CD4-positive, alpha-beta T cell treated with Interleukin-6 at 100 ng/mL for 8 hours (primary cell): ENCODE measurements at places on chromosomes 3 and 15.

DNA sequence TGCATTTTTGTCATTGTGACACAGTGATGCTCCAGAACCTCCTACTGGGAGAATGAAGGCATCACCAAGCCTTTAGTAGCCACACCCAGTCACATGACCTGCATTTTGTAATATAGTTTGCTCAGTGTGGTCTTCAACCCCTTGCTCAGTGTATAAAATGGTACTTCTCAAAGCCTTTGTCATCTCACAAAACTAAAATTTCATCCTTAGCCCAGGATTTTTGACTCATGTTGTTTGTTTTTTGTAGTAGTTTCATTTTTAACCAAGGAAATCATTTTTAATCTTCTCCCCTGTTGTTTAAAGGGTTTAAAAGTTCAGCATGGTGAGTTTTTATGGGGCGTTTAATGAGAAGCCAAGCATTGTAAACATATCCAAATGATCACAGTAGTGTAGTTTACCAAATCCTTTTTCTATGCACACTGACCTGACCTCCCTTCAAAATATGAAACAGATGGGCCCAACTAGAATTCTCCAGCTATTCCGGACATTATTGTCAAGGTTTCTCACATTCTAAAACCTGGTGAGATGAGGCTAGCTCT, 123.5 kb upstream of the IL12A start:
- no peak for DNase-seq

GRCh38 chr3:151307583-151308488, 8.8 kb downstream of the GPR87 start:
- DNase-seq = no peak

GRCh38 chr3:18398448-18398847, 26.7 kb downstream of the SATB1 start:
- no peak for DNase-seq

GRCh38 chr3:95752199-95752598, 1062.2 kb upstream of the EPHA6 start:
- DNase-seq = no peak

GRCh38 chr15:45586601-45587094, 531 bp upstream of the BLOC1S6 start:
- DNase-seq = no peak

DNA sequence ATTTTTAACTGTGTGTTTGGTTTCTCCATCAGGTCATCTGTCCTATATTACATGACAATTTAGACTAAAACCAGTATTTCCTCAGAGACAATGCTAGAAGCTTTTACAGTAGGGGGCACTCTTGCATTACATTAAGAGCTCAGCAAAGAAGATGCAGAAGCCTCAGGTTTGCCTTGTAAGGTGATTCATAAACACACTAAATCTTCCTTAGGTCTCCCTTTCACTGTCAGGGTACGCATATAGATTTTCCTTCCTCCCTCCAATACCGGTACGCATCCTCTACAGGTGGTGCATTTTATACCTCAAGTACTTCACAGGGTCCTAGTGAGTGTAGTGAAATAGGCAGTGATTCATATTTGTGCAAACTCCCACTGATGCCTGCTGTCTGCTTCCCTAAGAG, 46.5 kb downstream of the CD86 start:
- peak; percentile 53 for DNase-seq

- DNase-seq = no peak
Observed at GRCh38 chr3:10411598-10412332, 90.9 kb upstream of the SEC13 start.

GRCh38 chr3:110589341-110589740, 482.3 kb upstream of the NECTIN3 start:
- no peak for DNase-seq

DNA sequence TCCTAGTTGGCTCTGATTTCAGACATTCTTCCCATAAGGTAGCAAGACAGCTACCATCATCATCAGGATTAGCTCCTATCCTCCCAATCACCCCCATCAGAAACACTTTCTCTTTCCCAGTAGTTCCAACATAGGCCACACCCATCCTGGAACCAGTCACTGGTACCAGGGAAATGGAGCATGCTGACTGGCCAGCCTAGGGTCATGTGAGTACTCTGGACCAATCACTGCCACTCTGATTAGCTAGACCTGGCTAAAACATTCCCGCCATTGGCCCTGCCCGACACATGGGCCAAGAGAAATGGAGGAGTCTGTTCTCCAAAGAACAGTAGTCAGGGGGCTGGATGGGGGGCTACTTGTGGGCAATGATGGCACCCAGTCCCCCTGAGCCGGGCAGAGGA, 12.4 kb downstream of the EFCC1 start:
- no peak for DNase-seq

GRCh38 chr3:65712140-65712539, 326.6 kb downstream of the MAGI1 start:
- no peak for DNase-seq

DNA sequence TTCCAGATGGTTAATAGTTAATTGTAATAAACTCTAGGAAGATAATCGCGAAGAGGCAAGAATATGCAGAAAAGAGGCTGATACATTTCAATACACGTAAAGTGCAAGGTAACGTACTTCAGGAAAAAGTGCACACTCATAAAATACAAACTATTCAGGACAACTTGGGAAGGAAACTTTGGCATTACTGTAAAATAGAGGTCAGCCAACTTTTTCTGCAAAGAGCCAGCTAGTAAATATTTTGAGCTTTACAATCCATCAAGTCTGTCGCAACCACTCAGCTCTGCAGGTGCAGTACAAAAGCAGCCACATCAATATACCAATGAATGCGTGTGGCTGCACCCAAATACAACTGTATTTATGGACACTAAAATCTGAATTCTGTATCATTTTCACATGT, 51.6 kb upstream of the THUMPD3 start:
- no peak for DNase-seq

DNA sequence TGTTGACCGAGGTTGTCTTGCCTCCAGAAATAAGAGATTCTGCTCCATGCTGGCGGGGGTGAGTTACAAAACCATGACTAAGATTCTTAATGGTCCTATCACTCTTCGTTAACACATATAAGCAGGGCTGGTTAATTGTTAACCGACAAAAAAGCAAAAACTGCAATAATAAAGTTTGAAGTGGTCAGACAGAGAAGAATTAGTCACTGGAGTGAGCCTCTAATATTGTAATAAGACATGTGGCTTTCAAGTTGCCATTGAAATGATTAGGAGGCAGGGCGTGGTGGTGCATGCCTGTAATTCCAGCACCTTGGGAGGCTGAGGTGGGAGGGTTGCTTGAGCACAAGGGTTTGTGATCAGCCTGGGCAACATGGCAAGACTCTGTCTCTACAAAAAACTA, 78.4 kb upstream of the NR2F2 start:
- DNase-seq = no peak

DNA sequence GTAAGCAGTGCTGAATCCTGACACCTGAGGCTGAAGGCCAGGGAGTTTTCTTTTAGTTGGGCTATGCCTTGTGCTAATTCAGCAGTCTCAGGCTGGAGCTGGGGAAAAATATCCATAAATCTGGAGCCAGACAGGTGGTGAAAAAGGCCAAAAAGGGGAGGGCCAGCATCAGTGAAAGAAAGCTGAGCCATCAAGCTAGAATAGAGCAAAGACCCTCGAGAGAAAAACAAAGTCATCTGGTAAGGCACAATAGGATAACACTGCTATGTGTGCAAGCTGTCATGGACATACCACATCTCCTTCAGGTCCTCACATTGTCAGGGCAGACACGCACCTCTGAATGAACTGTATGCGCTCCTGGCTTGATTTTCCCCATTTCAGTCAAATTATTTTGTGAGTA, 687.9 kb downstream of the SQOR start:
- DNase-seq = no peak

DNA sequence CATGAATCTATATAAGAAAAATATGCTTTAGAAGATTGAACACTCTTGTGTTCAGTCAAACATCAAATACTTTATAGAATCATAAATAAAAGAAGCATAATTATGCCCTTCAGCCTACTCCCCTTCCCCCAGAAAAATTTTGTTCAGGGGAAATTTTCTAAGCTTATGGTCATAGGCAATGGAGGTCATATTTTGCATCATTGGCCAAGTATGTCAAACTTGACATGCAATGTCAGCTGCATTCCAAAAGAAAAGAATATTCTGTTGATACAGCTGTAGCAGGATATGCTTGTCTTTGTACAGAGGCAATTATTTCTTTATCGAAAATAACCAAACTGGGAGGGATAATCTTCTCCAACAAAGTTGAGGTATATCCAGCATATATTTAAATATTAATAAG, 328.2 kb downstream of the ZIC1 start:
- DNase-seq = no peak

DNA sequence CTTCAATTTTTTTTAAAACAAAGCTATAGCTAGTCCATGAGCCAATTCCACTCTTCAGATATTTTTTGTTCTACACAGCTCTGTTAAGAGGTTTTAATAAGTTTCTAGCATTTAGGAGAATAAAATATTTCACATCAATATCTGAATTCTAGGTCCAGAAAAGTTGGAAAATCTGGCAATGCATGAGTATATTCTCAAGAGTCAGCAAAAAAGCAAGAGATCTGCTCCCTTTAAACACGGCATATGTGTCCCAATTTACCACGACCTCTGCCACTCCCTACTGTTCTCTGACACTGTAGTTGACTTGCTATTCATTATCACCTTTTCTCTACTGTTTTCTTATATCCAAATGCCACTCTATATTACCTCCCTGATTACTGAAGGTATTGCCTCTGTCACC, 145.1 kb upstream of the TGFBR2 start:
- no peak for DNase-seq

- DNase-seq = no peak
Observed at GRCh38 chr15:67118808-67119207, 53.4 kb downstream of the SMAD3 start.

- no peak for DNase-seq
Observed at GRCh38 chr15:71634820-71635560, 175.4 kb upstream of the NR2E3 start.

- DNase-seq = no peak
Observed at GRCh38 chr3:193688834-193689714, 96.1 kb downstream of the OPA1 start.

DNA sequence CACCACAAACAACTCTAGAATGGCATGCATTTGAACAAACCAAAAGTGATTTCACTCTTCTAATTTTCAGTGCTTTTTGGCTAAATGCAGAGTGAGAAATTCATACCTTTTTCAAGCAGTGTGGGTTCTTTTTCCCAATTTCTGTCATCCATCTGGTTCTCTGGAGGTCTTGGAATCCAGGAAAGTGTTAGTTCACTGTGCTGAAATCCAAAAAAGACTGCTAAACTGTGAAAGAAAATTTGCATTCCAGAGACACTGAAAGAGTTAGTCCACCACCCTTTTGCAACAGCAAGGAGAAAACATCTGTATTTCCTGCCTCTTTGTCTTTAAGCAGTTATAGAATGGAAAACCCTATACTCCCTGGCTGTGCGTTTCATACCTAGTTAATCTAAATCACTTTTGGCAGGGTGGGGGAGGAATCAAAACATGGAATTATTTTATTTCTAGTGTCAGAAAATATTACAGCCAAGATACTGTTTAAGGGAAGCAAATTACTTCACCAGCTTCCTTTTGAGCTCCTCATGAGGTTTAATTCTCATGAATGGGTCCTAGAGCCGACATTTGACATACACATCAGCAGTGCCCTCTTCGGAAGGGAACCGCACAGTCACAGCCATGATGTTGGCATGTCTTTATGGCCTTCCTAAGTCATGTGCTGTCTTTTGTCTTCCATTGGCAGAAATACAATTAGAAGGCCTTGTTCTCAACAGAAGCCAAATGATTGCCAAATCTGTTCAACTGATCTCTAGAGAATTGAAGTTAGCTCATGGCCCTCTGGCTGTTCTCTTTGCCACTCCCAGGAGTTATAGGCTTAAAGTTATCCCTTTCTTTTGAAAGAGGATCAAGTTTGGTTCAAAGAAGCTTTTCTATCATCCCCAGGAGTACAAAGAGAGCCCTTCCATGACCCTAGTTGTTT, 317.7 kb upstream of the TPRG1 start:
- no peak for DNase-seq

- DNase-seq = no peak
Observed at GRCh38 chr3:68136411-68136810, 482.0 kb upstream of the SUCLG2 start.

DNA sequence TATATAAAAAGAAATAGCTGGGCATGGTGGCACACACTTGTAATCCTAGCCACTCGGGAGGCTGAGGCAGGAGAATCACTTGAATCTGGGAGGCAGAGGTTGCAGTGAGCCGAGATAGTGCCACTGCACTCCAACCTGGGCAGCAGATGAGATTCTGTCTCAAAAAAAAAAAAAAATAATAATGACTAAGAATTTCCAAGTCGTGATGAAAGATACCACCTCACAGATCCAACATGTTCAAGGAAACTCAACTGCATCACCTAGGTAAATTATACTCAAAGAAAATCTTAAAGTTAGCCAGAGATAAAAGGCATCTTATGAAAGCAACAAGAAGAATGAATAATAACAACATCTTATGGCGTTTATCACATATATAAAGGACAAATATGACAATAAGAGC, 50.1 kb downstream of the DOCK3 start:
- DNase-seq = no peak

DNA sequence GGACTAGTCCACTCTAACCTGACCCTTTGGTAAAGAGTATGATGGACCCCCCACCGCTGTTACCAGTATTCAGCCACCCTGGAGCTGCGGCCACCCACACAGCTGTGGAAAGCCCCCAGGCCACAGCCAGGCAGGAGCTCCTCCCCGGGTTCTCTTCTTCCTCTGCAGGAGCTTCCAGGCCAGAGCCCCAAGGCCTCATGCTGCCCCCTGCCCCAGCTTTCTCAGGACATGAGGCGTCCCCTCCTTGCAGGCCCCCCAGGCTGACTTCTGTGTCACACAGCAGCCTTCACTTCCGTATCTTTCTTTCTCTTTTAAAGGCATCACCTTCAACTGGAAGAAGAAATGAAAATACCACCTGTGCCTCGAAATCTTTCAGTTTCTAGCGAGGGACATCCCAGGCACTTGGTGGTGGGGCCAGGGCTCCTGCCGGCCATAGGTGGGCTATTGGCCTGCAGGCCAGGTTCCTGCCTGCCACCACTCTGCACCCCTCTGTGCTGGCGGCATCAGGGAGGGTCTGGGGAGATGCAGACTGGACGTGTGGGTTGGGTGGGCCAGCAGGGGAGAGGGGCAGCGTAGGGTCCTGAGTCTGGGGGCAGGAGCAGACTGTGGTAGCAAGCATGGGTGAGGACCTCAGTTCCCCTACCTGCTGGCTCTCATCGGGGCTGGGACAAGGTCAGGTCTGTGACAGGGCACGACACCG, 19.9 kb downstream of the KLF13 start:
- no peak for DNase-seq

DNA sequence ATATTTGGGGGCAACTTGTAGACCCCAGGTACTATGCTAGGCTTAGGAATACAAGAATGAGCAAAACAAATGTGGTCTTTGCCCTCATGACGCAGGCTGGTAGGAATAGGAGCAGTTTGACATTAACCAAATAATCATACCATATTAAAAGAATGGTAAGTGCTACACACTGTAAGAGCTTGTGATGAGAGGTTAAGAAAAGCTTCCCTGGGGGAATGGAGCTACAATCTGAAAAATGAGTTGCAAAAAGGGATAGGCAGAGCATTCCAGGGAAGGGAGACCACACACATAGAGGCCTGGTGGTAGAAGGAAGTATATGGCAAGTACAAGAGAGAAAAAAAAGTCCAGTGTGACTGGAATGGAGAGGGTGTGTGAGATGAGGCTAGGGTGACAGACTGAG, 37.3 kb downstream of the TMOD3 start:
- DNase-seq = no peak

GRCh38 chr3:5791558-5791957, 604.1 kb downstream of the EDEM1 start:
- no peak for DNase-seq
